Muscle of leg (tissue), 16 donors: ENCODE measurements at places on chromosomes 11 and 22. TPM values are rescaled to one million over a fixed set of nuclear protein-coding genes. Genes with fewer than 3 reads are reported as not detected.

APOBEC3F gene
- 2.7 TPM for total RNA-seq

WT1 gene
- not detected for total RNA-seq

MADD gene
- 16.7 TPM for total RNA-seq

HOATZ gene
- total RNA-seq = not detected

MPZL2 gene
- 0.40 TPM for total RNA-seq

MUC15 gene
- total RNA-seq = not detected

SYT13 gene
- 0.49 TPM for total RNA-seq

CCDC89 gene
- 2.3 TPM for total RNA-seq

DNA sequence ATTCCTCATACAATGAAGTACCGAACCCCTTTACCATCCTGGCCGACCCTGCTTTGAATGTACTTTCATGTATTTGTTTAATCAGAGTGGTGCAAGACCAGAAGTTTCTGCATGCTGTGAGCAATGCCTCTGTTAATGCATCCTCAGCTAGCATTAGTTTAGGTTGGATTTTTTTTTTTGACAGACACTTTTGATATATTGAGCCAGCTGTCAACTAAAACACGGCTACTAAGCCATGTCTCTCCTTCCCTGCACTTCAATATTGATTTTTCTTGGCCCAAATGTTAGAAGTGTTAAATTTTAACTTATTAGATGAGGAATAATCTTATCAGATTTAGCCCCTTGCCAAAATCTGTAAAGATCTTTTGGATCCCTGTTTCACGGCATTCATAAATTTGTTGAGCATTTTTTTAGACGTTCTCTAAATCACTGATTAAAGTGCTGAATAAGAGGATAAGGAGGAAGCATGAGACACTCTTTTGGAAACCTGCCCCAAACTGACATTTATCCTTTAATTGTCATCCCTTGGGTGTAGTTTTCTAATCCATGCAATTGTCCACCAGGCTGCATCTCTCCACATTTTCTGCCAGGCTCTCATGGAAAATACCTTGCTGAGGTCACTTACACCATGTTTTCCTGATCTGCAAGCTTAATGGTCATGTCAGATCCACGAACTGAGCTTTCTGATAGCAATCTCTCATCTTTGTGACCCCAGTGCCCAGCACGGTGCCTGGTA lies 130.7 kb downstream of the FEZ1 start:
- H3K4me1 ChIP-seq = peaks cover 47% of the 10 kb centered on the region
- H3K4me3 ChIP-seq = no peak overlapping the region
- H3K27ac ChIP-seq = no peak overlapping the region
- DNase-seq = no peak

GRCh38 chr22:31821572-31821971 lies 67.8 kb downstream of the DEPDC5 start:
- DNase-seq = no peak
- H3K27ac ChIP-seq = no peak overlapping the region
- H3K4me1 ChIP-seq = no peaks in the 10 kb centered on the region
- no peaks in the 10 kb centered on the region for H3K27me3 ChIP-seq

GRCh38 chr22:23033116-23033905 lies 37.0 kb upstream of the GNAZ start:
- H3K36me3 ChIP-seq = no peaks in the 10 kb centered on the region
- H3K27me3 ChIP-seq = peaks cover 7% of the 10 kb centered on the region
- no peak overlapping the region for H3K4me3 ChIP-seq
- no peaks in the 10 kb centered on the region for H3K4me1 ChIP-seq

DNA sequence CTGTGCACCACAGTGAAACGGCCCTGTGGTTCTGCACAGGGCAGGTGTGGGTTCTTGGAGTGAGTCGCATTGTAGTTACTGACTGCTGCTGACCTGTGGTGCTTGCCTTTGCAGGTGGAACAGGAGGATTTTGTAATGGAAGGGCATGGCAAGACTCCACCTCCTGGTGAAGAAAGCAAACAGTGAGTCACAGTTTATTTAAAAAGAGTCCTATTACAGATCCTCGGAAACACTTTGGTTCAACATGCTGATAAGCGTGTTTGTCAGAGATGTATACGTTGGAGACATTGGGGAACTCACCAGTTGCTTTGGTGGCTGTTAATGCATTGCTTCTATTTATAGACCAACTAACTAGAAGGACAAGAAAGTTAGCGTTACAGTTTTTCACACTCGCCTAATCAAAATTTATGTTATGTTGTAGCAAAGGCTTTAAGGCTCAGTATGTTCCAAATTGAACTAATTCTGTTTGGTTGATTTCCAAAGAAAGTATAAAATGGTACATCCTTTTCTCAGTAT lies 21.7 kb upstream of the TNRC6B start:
- H3K4me3 ChIP-seq = no peak overlapping the region
- peaks cover 3% of the 10 kb centered on the region for H3K36me3 ChIP-seq
- peak; percentile 11 for DNase-seq
- no peaks in the 10 kb centered on the region for H3K4me1 ChIP-seq
- no peak overlapping the region for H3K27ac ChIP-seq
- no peaks in the 10 kb centered on the region for H3K27me3 ChIP-seq

- no peak for DNase-seq
- peaks cover 54% of the 10 kb centered on the region for H3K36me3 ChIP-seq
- H3K27me3 ChIP-seq = no peaks in the 10 kb centered on the region
Observed at GRCh38 chr11:772429-773390, 4.6 kb downstream of the GATD1 start.

DNA sequence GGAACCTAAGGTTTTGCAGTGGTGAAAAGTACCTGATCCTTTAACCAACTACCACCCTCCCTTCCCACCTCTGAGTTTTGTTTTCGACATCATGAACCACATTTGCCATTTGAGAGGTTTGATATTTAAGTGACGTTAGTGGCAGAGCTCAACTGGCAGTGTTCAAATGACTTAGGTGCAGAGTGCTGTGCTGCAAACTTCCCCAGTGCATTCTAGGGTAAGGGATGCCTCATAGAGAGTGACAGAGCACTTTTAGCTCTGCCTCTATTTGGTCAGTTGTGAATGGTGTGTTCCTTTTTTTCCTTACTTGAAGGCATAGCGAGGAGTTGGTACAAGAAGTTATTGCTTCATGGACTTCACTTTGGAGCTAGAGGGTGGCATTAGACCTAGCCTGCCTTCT lies 9.4 kb downstream of the BMAL1 start:
- DNase-seq = no peak
- H3K36me3 ChIP-seq = no peaks in the 10 kb centered on the region
- no peak overlapping the region for H3K27ac ChIP-seq
- H3K4me3 ChIP-seq = no peak overlapping the region
- H3K27me3 ChIP-seq = peaks cover 13% of the 10 kb centered on the region
- no peaks in the 10 kb centered on the region for H3K4me1 ChIP-seq

DNA sequence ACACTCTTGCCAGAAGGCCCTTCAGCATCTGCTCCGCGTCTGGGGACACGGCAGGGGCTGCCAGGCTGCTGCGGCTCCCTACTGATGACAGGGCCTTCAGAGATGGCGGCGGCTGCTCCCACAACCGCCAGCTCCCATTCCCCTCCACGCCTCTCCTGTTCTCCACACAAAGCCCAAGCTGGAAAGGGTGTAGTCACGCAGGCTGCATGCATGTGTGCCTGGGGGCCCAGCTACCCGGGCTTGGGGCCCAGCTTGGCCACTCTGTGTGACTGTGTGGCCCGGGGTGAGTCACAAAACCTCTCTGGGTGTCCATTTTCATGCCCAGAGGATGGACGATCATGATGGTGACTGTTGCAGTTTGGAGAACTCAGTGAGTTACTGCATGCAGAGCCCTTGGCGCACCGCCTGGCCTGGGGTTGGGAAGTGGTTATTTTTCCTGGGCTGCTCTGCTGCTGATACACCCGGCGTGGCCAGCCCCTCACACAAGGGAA lies 31.7 kb upstream of the PARVB start:
- peaks cover 74% of the 10 kb centered on the region for H3K36me3 ChIP-seq
- no peak overlapping the region for H3K4me3 ChIP-seq
- H3K27me3 ChIP-seq = no peaks in the 10 kb centered on the region
- no peak overlapping the region for H3K27ac ChIP-seq
- DNase-seq = no peak

DNA sequence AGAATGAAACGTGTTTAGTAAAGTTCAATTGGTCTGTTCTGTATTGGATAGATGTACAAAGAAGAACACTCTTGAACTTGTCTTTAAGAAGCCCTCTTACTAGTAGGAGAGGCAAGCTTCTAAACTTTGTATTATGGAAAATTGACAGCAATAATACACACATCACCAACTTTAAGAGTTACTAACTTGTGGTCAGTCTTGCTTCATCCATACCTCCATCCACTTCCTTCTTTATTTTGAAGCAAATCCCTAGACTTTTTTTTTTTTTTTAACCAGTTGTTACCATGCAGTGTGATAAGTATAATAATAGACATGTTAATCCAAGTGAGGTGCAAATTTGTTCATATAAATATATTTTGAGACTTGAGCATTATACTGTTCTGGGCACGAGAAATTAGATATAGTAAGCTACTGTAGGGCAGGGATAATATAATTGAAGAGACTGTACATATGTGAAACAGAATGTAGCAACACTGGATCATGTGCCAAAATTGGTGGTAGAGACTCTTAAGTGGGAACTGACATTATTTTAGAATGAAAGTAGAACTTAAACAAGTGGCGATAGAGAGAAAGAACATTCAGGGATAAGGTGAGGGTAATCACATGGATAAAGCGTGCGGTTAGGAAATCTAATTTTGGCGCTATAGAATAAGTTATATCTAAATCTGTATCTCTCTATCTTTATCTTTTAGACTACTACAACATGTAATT lies 6.5 kb downstream of the FAR1 start:
- peak; percentile 47 for DNase-seq
- peaks cover 5% of the 10 kb centered on the region for H3K4me1 ChIP-seq
- H3K36me3 ChIP-seq = no peaks in the 10 kb centered on the region

DNA sequence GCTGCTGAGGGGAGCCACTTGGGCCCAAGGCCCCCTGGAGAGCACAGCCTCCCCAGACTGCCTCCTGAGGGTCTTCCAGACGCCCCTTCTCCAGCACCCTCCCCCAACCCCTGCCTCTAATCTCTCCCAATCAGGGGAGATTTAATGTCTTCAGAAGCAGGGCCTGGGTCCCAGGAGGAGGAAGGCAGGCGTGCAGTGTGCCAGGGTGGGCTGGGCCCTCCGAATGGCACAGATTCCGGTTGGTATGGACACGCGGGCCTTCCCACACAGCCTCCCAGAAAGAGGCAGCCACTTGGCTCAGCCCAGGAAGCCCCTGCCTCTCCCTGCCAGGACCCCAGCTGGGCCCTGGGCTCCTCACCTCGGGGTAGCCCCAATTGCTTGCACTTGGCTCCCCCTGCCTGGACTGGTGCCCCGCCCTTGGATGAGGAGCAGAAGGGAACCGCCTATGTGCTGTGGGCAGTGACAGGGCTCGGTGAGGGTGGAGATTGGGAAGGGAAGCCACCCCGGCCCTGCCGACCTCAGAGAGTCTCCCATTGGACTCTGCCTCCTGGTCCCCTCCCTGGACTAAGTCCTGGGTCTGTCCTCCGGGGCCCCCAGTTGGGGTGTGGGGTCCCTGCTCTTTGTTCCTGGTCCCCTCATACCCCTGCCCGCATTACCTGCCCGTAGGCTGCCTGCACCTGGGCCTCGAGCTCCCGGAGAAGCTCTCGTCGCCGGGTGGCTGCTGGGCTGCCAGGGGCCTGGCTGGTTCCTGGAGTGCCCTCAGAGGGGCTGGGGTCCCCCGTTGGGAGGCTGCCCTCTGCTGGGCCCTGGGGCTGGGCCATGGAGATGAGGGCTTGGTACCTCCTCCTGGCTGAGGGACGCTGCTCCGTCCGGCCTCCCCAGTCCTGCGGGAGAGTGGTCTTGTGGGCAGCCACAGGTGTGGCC lies 572 bp upstream of the CABP2 start:
- H3K27ac ChIP-seq = no peak overlapping the region
- H3K36me3 ChIP-seq = no peaks in the 10 kb centered on the region
- no peak for DNase-seq
- peaks cover 5% of the 10 kb centered on the region for H3K4me1 ChIP-seq
- no peak overlapping the region for H3K4me3 ChIP-seq

- H3K27me3 ChIP-seq = no peaks in the 10 kb centered on the region
- H3K4me1 ChIP-seq = peaks cover 12% of the 10 kb centered on the region
- H3K36me3 ChIP-seq = no peaks in the 10 kb centered on the region
- no peak overlapping the region for H3K4me3 ChIP-seq
Observed at GRCh38 chr11:48110509-48110766, 106.2 kb upstream of the OR4B1 start.

DNA sequence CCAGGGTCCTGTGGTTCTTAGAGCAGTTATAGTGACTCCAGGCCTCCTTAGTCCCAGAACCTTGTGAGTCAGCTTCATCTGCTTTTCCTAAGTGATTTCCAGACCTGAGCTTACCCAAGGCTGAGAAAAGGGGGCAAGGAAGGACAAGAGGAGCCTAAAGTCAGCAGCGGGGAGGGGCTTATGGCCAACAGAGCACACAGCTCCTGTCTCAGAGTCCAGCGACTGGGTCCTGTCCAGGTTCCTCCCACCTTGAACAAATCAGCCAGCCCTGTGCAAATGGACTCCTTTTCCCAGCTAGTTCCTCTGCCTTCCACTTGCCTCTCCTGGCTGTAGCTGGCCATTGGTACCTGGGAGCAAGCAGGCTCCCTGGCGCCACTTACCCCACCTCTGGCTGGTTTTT lies 10.9 kb downstream of the BACE1 start:
- H3K27ac ChIP-seq = no peak overlapping the region
- peaks cover 5% of the 10 kb centered on the region for H3K4me1 ChIP-seq
- H3K4me3 ChIP-seq = no peak overlapping the region
- H3K27me3 ChIP-seq = no peaks in the 10 kb centered on the region
- H3K36me3 ChIP-seq = peaks cover 7% of the 10 kb centered on the region

DNA sequence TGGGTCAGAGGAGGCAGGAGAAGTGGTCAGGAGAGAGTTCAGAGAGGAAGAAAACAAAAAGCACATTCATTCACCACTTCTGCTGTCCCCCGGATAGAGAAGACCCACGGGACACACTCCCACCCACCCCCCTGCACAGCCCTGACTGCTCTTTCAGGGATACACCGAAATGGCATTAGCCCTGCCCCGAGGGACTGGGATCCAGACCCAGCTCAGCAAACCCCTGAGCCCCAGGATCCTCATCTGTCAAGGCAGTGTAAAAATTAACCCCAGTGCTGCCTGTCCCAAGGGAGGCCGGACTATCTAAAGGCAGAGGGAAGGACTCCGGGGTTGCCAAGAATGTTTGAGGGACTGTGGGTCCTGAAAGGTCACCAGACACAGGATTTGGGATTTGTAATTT lies 31.2 kb downstream of the TPBGL start:
- H3K27me3 ChIP-seq = no peaks in the 10 kb centered on the region
- peaks cover 1% of the 10 kb centered on the region for H3K4me1 ChIP-seq
- no peak overlapping the region for H3K27ac ChIP-seq
- DNase-seq = no peak
- no peak overlapping the region for H3K4me3 ChIP-seq
